ENCODE measurements at places on chromosomes 7 and 10.

GRCh38 chr7:55260676-55261385 is 104.3 kb upstream of the LANCL2 start:
- DNase-seq, result no peak

GRCh38 chr10:34613491-34613890 is 201.6 kb downstream of the PARD3 start:
- no peak for DNase-seq

GRCh38 chr10:10477844-10478243 is 539.8 kb upstream of the CELF2 start:
- DNase-seq, result no peak

- no peak for DNase-seq
Observed at GRCh38 chr7:755413-755805, 28.3 kb upstream of the PRKAR1B start.

GRCh38 chr7:75928568-75928914 is 13.6 kb downstream of the POR start:
- DNase-seq, result no peak

DNA sequence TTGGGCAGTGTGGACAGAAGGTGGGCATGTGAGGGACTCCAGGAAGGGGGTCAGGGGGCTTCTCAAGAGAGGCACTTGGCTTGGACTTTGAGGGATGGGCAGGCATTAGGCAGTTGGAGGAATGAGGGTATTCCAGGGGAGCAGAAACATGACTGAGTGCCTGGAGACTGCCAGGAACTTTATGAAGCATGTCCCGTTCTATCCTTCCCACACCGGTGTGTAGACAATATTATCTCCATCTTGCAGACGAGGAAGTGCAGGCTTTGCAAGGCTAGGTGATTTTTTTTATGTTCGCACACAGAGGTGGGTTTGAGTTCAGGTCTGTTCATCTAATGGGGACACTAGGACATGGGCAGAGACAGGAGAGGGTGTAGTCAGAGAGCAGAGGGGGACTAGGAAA is 162.7 kb downstream of the RPS24 start:
- DNase-seq, result no peak
